Kidney (tissue), 22 donors: ENCODE measurements at places on chromosomes 2 and 18.

- no peak for DNase-seq
Measured at GRCh38 chr2:34368304-34368703, 769.2 kb upstream of the FAM98A start.

DNA sequence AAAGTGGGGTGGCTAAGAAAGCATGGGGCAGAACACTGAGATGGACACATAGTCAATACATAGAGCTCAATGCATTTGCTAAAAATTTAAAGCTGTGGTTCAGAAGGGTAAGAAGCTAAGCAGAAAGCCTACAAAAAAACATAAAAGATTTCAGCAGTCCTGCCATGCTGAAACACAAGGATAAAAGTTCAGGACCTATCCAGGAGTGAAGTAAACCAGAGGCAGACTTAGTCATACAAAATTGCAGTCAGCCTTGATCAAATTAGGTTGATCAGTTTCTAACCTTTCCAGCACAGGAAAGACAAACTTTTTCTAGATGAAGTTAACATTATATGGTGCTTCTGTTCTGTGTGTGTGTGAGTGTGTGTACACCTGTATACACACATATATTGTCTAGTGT, 120.8 kb upstream of the RBMS1 start:
- DNase-seq, result no peak

DNA sequence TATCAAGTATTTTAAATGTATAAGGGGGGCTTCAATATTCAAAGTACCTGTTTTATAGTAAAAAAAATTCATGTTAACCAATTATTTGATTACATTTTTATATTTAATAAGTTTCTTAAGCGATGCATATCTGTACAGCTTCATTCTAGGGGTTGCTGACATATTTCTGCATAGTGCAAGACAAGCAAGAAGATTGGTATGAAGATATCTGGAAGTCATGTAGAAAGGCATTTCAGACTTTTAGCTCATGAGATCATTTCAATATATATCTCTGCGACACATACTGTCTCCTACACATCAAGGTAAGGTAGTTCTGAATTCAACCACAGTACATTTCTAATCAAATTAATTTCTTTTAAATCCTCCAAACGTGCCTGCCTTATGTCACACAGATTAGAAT, 73.1 kb downstream of the MEMO1 start:
- DNase-seq, result no peak

DNA sequence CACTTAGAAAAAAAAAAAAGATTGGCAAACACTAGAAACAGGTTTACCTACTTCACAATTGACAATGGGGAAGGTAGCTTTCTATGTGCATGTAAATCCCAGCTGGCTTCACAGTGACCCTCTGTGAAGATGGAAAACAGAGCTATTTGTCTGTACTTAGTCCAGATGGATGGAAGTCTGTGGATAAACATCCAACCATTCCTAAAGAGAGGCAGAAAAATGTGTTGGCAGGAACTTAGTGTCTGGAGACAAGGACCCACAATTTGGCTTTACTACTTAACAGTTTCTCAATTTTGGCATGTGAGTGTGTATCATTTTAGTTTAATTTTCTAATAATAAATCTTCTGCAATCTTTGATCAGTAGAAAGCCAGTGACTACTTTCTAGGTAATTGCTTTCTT, 154.4 kb downstream of the RAD51AP2 start:
- no peak for DNase-seq

DNA sequence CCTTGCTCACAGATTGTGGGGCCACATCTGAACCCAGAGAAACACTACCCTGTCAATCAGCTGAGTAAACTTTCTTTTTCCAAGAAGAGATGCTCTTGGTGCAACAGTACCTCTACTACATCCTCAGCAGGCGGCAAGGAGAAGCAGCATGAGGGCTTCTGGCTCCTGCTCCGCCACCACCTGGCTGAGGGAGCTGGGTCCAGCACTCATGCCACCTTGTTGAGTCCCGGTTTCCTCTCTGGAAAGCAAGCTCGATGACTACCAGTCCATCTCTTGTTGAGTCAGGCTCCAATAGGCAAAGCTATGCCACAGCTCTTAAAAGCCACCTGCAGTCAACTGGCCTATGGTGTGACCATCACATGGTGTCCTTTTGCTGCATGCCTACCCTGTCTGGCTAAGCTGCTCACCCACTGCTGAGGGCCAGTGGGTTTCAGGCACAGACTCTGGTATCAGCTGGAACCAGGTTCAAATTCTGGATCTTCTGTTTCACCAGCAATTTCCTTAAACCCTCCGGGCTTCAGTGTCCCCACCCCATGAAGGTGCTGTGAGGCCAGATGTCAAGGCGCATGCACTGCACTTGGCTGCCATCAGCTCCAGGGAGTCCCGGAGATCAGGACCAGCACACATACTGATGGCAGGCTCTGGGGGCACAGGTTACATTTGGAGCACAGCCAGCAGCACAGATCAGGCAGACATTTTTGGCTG, 42.5 kb upstream of the ACAA2 start:
- DNase-seq, result no peak

DNA sequence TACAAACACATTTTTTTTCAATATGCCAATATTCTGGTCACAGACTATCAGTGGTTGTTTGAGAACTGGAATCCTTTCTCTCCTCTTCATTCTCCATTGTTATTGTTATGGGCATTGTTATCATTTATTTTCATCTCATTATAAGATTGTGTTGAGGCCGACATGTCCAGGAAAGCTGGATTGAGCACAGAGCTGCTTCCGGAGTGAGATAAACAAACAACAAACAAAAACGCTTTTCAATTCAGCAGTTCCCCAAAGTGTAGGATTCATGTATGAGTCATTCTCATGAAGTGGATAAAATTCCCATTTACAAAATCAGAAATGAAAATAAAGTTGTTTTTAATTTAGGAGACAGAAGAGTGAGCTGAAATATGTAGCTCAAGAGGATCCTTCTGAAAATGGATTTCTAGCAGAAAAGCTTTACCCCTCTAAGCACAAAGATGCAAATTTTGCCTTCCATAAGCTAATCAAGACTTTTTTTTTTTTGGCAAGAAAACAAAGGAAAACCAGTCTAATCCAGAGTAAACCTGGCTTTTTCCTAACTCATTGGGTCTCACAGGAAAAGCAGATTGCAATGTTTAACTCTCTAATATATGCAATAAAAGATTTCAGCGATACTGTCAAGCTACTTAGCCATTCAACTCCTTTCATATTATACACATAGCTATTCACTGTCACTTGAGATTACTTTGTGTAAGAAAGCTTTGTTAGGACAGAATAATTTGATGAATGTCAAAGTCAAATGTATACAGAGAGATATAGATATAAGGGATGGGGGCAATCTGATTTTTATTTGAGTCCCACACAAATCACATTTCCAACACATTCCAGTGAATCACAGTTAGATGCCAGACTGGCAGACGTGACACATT, 1441.7 kb upstream of the CELF4 start:
- no peak for DNase-seq

DNA sequence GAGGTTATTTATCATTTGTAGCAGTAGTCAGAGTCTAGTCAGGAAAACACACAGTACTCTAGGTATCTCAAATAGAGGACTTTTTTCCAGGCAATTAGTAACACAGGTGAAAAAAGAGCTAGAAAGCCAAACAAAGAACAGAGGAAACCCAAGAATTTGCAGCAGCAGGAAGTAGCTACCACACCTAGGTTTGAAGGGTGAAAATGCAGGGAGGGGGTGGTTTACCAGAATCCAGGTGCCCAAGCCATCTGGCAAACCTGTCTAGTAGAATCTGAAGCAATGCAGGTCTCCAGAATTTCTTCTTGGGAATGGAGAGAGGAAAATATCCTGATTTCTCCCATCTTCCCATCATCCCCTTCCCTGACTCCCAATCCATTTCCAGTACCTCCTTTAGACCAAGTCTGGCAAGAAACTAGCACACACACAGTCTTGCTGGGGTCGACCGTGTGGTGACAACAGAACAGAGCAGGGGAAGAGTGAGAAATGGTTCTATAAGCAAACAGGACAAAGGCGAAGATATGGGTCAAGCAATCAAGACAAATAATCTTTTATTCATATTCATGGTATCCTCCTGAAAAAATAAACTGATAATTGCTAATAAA, 231.9 kb upstream of the MMADHC start:
- no peak for DNase-seq

DNA sequence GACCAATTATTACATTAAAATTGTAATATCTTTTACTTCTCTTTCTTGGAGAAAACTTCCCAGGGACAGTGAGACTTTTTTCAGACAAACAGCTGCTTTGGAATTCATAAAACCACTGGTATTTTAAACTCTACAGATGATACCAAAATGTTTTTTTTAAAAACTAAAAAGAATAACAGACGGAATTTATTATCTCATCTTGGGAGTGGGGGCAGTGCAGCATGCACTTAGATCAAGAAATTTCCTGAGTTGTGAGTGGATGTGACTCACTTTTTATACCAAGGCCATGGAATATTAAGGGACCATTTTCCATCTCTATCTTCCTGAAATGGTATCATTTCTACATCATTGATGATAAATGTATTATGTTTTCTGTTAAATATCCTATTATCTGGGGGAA, 422.8 kb upstream of the HNRNPA3 start:
- no peak for DNase-seq

GRCh38 chr2:239264492-239264837, 136.4 kb downstream of the HDAC4 start:
- DNase-seq, result peak; percentile 10

DNA sequence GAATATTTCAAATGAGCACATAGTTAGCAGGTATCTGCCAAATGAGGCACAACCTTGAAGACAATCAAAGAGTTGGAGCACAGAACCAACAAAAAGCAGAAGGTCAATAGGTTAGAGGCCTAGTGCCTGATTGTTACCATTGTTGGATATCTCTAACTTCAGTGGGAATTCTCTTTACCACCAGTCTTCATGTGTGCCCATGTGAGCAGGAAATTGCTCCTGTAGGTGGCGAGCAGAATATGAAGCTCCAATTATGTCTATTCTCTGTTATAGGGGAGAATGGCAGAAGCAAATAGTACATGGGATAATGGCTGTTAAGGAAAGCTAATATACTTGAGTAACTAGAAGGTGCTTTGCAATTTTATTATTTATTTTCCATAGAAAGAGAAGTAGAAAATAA, 14.9 kb upstream of the ZNF385B start:
- no peak for DNase-seq
